ENCODE measurements at places on chromosomes 7 and 10.

GRCh38 chr10:31157123-31158010, 125.7 kb upstream of the ZNF438 start:
- DNase-seq, result no peak

DNA sequence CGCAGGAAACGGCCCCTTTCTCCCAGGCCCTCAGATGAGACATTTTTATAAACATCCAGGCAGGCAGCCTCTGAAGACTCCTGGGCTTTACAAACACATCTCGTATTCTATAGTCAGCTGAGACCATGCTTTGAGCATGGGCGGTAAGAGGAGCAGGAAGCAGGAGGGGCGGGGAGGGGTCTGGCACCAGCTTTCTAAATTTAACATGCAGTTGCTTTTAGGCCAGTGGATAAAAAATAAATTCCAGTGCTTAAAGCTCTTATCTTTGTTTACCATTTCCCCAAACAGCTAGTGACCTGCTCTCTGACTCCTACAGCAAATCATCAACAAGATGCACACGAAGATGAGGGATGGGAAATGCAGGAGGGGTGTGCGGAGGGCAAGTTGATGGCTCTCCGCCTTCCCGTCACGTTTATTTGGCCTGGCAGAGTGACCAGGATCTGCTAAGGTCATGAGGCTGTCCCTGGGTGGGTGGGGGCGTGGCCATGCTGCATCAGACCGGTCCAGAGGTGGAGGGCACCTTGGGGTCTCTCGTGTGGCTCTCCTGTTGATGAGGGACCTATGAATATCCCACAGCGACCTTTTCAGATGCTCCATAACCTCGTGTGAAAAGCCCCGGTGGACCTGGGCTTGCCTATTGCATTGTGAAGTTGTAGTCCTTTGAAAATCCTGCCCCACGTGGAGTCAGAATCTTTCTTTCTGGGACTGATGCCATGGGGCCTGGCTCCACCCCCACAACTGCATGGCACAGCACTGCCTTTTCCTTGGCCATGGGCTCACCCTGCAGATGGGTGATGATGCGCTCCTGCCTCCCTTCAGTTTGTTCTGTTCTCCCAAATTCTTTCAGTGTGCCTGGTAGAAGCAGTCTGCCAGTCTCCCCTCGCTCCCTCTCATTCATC, 67.5 kb downstream of the PARP12 start:
- DNase-seq, result no peak

DNA sequence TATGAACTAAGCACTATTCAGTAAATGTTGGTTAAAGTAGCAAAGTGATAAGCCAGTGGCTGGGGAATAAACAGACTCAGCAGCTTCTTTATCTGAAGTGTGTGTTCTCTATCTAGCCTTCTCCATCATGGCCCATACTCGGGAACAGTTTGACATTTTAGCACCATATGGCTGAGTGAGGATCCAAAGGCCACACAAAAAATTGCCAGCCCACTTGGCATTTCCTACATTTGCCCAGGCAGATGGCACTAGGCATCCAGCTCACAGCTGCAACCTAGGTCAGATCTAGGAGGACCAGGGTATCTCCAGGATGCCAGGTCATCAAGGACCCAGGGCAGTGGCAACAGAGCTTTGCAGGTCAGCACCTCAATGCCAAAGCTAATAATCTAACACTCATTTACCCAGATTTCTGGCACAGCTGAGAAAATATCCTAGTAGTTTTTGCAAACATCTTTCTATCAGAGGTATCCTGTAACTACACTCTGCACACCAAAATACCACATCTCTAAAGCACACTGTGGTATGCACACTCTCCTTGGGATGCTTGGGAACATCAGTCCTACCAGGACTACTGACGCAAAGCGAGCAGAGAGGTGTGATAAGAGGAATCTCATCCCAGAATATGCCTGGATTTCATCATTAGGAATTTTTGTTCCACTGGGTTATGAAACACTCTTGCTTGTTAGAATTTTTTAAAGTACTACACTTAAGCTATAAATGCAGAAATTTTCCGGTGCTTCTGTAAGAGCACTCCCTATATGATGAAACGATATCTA, 61.7 kb downstream of the DOCK4 start:
- no peak for DNase-seq

DNA sequence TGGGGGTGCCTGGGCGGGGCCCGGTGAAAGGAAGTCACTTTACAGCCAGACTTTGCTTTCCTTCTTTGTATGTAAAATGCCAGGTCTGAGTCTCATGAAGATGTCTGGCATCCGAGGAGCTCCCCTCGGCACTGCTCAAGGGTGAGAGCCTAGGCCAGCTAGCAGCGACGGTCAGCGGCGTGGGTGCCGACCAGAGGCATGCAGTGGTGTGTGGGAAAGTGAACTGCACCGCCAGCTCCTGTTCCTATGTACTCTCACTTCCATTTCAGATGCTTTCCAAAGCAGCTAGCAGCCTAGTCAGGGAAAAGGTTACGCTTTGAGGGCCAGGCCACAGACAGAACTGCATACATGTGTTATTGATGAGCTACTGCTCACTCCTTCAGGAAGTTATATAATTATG, 172.8 kb downstream of the ZMYND11 start:
- no peak for DNase-seq

DNA sequence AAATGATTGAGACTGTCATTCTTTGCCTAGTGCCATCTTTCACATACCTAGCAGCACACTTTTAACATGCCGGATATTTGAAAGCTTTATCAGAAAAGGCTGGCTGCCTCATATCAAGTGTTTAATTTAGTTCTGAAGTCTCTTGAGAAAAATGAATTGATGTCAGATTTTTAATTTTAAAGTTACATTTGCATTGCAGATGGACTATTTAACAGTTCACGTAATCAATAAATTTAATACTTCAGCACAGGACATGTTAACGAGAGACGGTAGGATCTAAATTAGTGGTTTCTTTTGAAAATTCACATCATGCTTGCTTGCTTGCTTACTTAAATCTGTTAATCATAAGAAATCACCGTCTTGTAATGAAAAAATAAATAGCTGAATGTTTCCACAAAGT, 51.6 kb downstream of the COL1A2 start:
- DNase-seq, result no peak

DNA sequence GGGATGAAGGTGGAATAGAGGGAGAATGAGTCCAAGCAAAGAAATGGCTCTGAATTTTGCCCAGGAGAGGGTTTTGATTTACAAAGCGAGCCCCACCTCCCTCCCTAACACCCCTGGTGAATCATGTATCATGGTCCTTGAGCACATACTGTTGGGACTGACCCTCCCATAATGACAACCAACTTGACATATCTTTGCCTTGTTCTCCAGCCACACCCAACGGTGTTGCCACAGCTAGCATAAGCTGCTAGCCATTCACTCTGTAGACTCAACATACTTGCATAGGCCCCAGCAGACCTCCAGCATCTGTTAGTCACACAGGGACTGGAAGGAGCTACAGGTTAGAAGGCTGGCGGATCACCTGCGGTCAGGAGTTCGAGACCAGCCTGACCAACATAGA, 538.5 kb downstream of the KCNMA1 start:
- DNase-seq, result no peak

- peak; percentile 26 for DNase-seq
Measured at GRCh38 chr7:134514663-134515062, 12.7 kb upstream of the AKR1B10 start.

DNA sequence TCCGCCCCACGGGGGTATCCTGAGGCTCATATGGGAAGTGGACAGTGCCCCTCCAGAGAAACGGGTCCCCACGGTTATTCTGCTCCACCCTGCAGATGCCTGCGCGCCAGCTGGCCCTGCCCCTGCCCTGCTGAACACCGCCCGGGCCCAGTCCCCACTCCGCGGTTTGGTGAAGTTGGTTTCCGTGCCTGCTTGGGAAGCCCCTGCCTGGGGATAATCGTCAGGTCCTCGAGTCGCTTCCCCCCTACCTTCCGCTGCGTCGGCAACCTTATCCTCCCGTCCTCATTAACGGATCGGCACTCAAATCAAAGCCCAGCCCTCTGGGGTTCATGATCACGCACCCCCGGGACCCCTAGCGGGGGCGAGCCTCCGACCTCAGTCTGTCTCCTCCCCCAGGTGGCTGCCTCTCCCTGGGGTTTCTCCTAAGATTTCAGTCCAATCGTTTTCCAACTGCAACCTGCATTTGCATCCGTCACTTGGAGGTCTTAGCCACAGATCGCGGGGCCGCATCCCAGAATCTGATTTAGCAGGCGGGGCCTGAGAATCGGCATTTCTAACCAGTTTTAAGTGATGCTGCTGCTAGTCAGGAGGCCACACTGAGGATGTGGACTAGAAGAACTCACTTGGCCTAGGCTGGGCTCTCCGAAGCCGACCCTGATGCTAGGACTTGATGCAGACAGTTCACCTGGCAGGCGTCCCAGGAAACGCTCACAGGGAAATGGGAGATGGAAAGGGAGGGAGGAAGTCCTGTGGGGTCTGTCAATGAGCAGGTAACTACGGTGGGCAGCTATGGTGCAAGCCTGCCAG, 27.6 kb downstream of the WDR86 start:
- DNase-seq, result no peak

DNA sequence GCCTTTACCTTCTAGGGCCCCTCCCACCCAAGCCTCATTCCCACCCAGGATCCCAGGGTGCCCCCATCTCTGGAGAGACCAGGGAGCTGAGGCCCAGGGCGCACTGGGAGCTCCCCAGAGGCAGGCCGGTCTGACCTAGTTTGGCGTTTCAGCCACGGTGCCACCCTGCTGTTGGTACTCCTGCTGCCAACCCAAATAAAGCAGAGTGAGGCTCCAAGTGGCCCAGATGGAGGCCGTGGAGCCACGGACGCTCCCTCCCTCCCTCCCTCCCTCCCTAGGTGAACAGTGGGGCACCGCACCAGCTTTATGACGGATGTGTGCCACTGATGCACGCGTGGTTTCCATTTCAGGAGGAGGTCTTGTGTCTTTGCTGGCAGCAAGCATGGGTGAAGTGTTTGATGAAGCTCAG, 1.8 kb downstream of the INPP5A start:
- DNase-seq, result no peak

- no peak for DNase-seq
Measured at GRCh38 chr10:11871466-11871865, 48.3 kb downstream of the PROSER2 start.

- no peak for DNase-seq
Measured at GRCh38 chr7:142968229-142968628, 6.1 kb upstream of the KEL start.

- no peak for DNase-seq
Measured at GRCh38 chr7:14585232-14585631, 317.3 kb downstream of the DGKB start.

DNA sequence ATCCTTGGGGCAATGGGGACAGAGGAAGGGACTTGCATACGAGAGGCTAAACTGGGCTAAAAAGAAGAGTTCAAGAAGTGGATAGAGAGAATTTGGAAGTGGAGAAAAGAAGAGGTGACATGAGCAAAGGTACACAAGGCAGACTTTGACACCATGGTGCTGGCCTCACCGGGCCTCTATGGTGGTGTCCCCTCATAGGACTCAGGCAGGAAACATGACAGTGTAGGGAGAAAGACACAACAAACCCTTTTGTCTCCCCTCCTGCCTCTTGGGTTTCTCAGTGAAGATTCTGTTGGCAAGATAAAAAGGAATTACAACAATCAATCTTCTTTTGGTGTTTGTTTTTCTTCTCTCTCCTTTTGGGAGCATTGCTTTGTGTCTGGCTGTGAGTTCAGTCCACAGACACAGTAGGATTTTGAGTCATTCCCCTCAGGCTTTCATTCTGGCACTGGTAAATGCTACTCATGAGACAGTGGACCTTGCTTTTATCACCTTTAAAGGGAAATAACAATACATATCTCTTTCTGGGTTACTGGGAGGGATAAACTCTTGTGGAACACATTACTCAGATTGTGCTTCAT, 827.7 kb downstream of the TNS3 start:
- DNase-seq, result no peak

GRCh38 chr10:23047201-23048050, 48.0 kb upstream of the MSRB2 start:
- no peak for DNase-seq

- DNase-seq, result no peak
Measured at GRCh38 chr10:44354771-44355170, 30.1 kb downstream of the CXCL12 start.

GRCh38 chr10:62735464-62736167, 68.9 kb upstream of the ADO start:
- no peak for DNase-seq

GRCh38 chr10:63008491-63008890, 124.6 kb upstream of the NRBF2 start:
- no peak for DNase-seq

DNA sequence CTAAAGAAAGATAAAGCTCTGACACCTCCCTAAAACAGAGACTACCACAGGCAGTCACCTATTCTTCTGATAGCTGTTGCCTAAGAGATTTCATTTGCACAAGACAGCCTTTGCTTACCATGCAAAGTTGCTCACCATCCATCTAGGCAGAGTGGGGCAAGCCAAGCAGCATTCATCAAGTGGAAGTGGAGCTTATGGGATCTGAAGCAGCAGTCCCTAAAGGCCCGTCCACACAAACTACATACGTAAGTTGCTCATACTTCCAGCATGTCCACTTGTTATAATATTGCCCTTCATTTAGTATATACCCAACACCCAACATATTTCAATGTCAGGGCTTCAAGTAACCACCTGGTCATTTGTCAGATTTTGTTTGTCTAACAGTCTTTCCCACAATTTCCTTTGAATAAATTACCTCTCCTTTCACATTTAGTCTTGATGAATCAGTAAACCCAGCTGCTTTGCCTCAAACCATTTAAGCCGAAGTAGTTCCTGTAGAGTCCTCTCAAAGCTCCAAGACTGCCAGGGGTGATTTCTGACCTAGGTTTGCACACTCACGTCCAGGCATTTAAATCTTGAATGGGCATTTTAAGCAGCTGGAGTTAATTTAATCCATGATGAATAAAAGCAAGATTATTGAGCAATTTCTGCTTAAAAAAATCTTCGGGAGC, 67.9 kb downstream of the ATAD1 start:
- no peak for DNase-seq

DNA sequence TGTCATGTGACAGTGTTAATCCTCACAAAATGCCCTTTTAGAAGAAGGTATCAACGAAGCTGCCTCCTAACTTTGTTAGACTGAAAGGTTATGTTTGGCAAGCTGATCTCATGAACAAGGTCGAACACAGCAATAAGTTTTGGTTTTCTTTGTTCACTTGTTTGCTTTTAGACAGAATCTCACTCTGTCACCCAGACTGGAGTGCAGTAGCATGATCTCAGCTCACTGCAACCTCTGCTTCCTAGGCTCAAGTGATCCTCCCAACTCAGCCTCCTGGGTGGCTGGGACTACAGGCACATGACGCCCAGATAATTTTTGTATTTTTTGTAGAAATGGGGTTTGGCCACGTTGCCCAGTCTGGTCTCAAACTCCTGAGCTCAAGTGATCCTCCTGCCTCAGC, 1.1 kb downstream of the STRA8 start:
- no peak for DNase-seq

- no peak for DNase-seq
Measured at GRCh38 chr7:39365751-39366295, 200.4 kb upstream of the YAE1 start.

DNA sequence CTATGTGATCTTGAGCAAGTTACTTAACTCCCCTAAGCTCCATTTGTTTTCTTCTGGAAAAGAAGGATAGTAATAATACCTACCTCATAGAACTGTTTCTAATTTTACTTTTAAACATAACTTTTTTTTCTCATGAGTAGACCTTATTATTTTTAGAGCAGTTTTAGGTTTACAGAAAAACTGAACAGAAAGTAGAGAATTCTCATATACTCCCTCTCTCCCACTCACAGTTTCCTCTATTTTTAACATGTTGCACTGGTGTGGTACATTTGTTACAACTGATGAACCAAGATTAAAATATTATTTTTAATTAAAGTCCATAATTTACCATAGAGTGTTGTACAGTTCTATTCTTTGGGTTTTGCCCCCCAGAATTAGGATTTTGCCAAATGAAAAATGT, 221.3 kb upstream of the CSTF2T start:
- DNase-seq, result no peak

- DNase-seq, result no peak
Measured at GRCh38 chr10:57806675-57807074, 461.0 kb downstream of the IPMK start.

All from SW 1271 (cell line).